ENCODE measurements at places on chromosomes 7 and 10.

DNA sequence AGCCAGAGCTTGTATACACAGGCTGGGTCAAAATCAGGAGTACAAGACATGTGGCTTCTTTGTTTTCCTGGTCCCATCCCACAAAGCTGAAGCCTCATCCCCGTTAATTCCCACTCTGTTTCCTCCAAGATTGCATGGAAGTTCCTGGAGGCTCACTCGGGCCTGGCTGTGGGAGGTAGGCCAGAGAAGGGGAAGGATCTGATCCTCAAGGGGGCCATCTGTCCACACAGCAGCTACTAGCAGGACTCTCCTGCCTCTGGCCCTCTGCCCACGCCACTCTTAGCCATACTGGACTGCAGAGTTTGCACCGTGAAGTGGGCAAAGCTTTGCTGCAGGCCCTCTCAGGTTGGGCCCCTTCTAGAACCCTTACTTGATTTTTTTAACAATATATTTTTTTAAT is 160.6 kb downstream of the FGFR2 start:
- DNase-seq: no peak

DNA sequence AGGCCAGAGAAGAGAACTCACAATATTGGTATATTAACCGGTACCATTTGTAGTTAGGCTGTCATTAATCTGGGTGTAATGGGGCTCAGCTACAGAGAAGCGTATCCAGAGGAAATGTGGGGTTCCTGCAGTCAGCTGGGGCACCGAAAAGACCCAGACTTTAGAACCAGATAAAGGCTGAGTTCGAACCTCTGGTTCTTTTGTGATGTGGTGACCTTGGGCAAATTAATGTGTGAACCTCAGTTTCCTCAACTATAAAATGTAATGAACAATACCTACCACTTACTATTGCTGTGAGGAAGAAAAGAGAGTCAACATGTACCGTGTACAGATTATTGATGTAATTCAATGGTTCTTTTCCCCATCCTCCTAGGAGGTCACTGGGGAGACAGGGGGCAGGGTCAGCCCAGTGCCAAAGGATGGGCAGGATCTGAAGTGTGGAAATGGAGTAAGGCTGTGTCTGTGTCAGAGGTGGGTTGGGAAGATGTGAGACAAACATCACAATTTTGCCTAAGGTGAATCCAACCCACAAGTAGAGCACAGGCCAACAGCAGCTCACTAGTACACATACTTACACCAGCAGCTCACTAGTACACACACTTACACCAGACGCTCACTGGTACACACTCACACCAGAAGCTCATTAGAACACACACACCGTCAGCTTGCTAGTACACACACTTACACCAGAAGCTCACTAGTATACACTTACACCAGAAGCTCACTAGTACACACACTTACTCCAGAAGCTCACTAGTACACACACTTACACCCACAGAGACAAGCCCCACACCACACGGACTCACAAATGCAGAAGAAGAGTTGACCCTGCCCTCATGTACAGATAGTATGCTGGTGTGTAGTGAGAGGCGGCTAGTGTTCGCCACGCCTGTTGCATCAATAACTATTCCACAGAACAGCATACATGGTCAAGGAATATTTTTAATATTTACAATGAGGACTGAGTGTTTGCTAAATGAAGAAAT is 28.0 kb downstream of the PRSS2 start:
- DNase-seq: peak; percentile 31

DNA sequence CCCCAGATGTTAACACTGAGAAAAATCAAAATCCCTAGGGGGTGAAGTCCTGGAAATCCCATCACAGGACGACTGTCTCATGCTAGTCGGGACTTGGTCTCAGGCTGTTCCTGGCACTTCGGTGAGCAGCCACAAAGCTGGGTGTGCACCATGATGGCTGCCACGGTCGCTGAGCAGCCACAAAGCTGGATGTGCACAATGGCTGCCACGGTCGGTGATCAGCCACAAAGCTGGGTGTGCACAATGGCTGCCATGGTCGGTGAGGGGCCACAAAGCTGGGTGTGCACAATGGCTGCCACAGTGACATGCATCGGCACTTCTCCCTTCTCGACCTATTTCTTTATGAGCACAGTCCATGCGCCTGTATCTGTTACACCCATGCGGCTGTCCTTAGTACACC is 505.1 kb downstream of the TCERG1L start:
- peak; percentile 2 for DNase-seq

DNA sequence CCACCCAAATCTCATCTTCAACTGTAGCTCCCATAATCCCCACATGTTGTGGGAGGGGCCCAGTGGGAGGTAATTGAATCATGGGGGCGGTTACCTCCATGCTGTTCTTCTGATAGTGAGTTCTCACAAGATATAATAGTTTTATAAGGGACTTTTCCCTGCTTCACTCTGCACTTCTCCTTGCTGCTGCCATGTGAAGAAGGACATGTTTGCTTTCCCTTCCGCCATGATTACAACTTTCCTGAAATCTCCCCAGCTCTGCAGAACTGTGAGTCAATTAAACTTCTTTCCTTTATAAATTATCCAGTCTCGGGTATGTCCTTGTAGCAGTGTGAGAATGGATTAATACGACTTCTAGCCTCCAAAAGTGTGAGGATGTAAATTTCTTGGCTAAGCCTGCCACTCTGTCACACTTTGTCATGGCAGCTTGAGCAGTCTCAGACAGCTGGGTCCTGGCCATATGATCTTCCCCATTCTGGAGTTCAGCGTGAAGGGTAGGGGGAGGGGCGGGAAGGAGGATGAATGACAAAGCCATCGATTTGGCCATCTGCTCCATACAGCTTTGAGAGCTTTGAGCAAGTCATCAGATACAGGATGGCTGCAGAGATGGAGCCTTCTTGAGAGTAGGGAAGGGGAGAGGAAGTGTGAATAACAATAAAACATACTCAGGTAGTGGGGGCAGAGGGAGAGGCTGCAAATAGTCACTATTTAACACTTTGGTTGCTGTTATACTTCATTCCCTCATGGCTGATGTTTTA is 19.1 kb upstream of the INPP5F start:
- DNase-seq: no peak

- DNase-seq: no peak
Measured at GRCh38 chr10:11345224-11346054, 266.0 kb downstream of the USP6NL start.

DNA sequence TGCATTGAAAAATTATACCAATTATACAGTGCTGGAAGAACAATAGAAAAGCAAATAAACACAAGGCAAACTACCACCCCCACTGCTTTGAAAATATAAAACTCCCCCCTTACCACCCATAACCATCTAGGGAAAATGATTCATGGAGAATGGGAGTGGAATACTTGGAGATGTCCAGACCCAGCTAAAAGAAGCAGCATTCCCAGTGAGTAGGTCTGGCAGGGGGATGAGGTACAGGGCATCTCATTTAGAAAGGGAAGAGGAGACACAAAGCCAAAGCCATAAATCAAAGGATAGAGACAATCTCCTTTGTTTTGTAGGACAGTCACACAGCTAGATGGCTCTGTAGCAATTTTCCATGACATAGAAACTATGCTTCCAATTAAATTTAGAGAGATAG is 36.0 kb upstream of the DGKI start:
- DNase-seq: no peak

GRCh38 chr7:135748770-135749169 is at the start of gene FAM180A:
TSS of gene FAM180A (minus strand) at chr7:135748813. CDS start at chr7:135748580, 233 bp downstream.
- DNase-seq: no peak

GRCh38 chr7:13633857-13634256 is 355.6 kb downstream of the ETV1 start:
- DNase-seq: no peak

DNA sequence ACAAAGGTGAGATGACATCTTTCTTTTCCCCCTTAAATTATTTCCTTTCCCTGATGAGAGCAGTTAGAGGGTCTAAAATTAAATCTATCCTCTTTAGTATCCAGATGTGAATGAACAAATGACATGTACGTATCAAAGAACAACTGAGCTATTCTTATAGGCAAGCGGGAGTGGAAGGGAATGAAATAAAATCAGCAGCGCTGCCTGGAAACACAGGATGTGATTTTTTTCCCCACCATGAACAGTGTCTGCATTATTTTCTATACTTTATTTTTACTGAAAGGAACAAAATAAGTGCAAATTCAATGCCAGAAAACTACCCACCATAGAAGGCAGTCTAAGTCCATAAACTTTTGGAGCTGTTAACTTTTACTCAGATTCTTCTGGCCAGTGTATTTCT is 40.6 kb downstream of the SLC26A4 start:
- DNase-seq: no peak

All from GM13977 (cell line).